ENCODE measurements at places on chromosomes 11 and 22.

DNA sequence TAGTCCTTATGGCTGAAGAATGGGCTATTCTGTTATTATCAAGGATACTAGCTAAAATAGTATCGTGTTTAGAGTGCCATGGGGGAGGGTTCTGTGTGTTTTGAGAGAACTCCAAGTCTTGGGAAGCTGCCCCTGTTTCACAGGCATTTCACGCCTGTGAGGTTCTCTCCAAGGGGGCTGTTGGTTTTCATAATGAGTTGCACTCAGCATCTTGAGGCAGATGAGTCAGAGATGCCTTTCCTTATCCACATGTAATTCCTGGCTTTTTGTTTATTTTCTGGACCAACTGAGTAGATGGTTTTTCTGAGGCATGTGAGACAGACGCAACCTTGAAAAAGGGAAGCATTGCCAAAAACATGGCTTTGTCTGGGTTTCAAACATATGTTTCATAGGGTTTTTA, 203.7 kb downstream of the ARHGAP42 start:
- DNase-seq = no peak

- no peak for DNase-seq
Observed at GRCh38 chr11:130121445-130121978, 38.1 kb upstream of the ST14 start.

DNA sequence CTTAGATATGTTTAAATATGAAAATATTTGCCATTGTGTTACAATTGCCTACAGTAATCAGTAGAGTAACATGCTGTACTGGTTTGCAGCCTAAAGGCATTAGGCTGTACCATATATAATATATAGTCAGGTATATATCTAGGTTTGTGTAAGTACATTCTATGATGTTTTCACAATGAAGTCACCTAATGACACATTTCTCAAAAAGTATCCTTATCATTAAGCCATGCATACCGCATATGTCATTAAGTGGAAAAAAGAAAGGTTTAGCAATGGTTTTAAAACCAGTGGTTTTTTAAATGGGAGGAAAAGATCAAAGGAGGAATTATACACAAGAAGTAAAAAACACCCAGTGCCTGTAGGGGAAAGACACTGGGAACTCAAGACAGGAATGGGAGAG, 122.7 kb downstream of the RBFOX2 start:
- no peak for DNase-seq

DNA sequence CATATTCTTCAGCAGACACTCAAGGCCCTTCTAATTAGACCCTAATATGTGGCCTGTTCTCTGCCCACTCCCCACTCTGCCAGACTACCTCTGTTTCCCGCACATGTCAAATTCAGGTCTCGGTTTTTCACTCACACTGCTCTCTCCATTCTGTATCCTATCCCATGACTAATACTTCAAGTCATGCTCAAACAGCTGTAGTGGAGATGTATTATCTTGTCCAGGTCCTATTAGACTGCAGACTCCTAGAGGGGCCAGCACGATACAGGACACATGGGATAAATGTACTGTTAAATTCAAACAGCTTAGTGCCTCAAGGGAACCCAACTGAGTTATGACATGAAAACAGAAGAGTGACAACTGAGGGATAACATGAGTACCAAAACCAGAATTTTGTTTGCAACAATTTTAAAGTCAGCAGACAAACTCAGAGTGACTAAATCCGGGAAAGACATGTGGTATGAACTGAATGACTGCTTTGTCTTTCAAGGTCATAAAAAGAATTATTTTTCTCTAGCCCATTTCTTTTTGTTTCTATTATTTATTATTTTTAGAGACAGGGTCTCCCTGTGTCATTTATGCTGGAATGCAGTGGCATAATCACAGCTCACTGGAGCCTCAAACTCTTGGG, 20.5 kb downstream of the ATP6V1E1 start:
- no peak for DNase-seq

GRCh38 chr11:95182397-95182796, 48.6 kb downstream of the SESN3 start:
- DNase-seq = no peak

GRCh38 chr11:85875505-85875904, 20.3 kb downstream of the CCDC83 start:
- DNase-seq = no peak

DNA sequence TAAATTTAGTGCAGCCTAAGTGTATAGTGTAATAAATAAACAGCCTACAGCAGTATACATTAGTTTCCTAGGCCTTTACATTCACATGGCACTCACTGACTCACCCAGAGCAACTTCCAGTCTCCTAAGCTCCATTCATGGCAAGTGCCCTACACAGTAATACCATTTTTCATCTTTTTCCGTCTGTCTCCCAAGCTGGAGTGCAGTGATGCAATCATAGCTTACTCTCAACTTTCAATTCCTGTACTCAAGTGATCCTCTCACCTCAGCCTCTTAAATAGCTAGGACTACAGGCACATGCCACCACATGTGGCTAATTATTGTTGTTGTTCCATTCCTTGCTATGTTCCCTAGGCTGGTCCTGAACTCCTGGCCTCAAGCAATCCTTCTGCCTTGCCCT, 54.4 kb downstream of the FCHSD2 start:
- no peak for DNase-seq

DNA sequence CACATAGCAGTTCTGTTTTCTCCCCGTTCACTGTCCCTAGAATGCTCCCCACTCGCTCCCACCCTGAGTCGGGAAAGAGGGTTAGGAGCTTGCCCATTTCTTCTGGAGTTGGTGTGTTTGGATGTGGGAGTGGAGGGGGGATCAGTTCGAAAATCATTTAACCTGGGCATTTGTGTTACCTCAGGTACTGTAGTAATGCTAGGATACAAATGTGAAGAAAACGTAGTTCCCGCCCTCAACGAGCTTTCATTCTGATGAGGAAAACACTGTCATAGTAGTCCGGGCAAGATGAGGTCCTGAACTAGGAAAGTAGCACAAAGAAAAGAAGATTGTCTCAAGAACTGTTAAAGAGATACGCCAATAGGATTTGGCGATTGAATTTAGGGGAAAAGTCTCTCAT, 539 bp downstream of the SDHD start:
- DNase-seq = no peak

DNA sequence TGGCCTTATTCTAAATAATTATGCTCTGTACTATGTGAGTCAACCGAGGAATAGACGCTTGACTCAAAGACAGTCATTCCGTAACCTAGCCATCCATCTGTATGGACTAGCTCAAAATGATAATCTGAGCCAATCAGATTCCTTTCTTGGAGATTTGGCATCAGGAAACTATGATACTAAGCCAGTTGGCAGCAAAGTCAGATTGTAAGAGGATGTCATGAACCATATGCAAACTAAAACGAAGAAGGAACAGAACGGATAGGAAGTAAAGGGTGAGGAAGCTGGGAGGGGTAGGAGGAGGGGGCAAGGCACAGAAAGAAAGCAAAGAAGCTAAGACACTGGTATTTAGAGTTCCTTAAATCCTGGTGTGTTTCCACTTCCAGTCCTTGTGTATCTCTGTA, 10.7 kb upstream of the SESN3 start:
- DNase-seq = no peak

GRCh38 chr11:33690290-33691065, 10.1 kb downstream of the C11orf91 start:
- peak; percentile 83 for DNase-seq

DNA sequence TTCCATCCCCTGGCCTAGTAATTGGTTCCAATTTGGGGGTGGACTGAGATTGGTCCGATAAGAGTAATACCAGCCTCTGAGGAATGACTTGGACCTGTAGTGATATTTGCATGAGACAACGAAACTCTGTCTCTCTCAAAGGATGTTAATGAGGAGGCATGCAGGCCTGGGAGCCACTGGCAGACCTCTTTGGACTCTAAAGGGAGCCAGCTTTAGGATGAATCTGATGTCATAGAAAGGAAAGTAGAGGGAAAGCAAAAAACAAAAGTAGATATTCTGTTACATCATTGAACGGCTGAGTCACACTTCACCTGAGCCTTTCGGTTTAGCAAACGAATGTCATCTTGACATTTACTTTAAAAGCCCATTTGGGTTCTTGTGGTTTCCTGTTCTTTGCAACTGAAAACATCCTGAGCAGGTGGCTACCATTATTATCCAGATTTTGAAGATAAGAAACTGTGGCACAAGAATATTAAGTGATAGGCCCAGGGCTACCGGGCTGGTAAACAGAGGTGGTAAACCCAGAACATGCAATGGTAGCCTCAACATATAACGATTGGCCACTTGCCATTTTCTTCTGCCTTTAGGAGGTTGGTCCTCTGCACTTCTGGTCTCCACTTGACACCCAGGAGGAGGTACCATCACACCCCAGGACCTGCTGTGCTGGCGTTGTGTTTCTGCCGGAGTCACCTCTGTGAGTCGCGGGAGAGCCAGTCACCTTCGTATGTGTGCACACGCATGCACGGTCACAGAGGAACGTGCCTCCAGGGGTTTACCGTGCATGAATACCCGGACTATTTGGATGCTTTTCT, 42.7 kb downstream of the RTL6 start:
- DNase-seq = no peak

DNA sequence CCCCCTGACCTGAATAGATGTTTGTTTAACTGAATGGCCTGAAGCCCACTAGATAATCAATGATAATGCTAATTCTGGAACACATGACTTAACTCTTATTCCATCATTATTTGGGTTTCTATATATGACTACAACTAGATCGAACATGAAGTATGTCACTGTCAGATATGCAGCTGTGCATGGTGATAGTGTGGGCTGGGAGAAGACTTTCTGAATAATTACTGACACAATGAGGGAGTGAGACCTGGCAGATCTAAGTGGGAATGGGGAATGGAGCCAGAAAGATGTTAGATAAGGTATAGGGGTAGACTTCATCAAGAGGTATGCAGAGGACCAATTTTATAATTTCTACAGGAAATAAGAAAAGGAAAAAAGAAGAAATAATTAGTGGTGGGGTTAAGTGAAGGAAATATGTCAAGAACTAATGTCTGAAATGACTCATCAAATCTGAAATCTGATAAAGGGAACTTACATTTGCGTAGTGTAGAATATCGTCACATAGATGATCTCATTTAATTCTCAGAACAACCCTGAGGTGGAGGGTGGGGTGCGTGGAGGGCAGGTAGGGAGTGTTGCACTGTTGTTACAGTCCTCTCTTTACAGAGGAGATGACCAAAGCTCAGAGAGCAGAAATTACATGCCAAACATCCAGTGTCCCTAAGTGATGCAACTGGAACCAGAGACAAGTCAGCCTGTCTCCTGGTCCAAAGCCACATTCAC, 68.2 kb upstream of the EED start:
- no peak for DNase-seq

- DNase-seq = peak; percentile 27
Observed at GRCh38 chr11:10881892-10882291, 24.0 kb upstream of the ZBED5 start.

DNA sequence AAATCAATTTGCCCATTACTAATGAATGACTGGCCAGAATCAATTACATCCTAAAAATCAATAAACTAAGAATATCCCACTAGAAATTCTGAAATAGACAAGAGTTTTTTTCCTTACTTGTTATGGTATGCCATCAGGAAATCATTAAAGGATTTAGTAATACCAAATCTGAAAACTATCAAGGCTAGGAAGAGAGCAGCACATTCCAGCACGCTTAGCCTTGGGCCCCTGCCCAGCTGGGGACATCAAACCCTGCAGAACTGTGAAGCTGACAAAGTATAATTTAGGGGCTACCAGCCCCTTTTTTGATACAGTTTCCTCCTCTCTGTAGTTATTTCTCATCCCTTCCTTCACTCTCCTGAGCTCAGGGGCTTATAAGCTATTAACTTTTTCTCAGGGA, 247.8 kb upstream of the ZC3H12C start:
- no peak for DNase-seq

- DNase-seq = no peak
Observed at GRCh38 chr11:104028476-104029263, 7.8 kb upstream of the DDI1 start.

- DNase-seq = no peak
Observed at GRCh38 chr11:101706541-101706940, 122.7 kb upstream of the TRPC6 start.

GRCh38 chr11:126547161-126547560, 191.7 kb downstream of the ST3GAL4 start:
- DNase-seq = no peak

- DNase-seq = no peak
Observed at GRCh38 chr11:44893308-44893822, 57.3 kb downstream of the TP53I11 start.

DNA sequence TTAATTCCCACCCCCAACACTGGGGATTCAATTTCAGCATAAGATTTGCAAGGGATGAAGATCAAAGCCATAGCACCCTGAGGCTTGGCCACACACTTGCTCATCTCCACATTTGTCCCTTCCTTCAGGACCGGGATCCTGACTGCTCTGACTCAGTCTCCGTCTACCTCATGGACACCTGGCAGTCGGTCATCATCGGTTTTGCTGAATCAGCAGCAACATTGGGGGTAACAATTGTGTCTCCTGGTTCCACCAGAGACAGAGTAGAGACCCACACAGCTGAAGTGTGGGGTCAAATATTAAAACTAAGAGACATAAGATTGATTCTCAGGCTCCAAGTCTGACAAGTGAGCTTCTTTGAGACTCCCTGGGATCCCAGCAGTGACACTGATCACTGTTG, 34.6 kb downstream of the GGTLC2 start:
- DNase-seq = no peak

DNA sequence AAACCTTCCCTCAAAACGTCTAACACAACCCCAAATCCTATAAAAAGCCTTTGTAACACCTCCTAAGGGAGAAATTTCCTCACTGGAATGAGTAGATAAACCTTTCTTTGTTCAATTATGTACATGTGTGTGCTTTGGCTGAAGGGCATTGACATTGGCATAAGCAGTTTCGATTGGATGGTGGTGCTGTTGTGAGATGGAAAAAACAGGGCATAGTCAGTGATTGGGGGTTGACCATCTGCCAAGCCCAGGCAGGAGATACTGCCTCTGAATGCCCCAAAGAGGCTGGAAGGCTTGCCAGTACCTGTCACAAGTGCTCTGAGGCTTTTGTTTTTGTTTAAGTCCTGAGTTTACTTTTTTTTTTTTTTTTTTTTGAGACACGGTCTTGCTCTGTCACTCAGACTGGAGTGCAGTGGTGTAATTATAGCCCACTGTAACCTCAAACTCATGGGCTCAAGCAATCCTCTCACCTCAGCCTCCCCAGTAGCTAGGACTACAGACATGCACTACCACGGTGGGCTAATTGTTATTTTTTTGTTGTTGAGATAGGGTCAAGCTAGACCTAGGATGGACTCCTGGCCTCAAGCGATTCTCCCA, 1.2 kb upstream of the CCDC117 start:
- DNase-seq = no peak

Data from LoVo (cell line).